ENCODE measurements at places on chromosomes 12 and 14. TPM values are rescaled to one million over a fixed set of nuclear protein-coding genes. Genes with fewer than 3 reads are reported as not detected.

IGF1 gene
- total RNA-seq, result 1.5 TPM

NUDT14 gene
- total RNA-seq, result 19.7 TPM

ARMH4 gene
- total RNA-seq, result not detected

MYH6 gene
- total RNA-seq, result not detected

LRFN5 gene
- total RNA-seq, result not detected

DNA sequence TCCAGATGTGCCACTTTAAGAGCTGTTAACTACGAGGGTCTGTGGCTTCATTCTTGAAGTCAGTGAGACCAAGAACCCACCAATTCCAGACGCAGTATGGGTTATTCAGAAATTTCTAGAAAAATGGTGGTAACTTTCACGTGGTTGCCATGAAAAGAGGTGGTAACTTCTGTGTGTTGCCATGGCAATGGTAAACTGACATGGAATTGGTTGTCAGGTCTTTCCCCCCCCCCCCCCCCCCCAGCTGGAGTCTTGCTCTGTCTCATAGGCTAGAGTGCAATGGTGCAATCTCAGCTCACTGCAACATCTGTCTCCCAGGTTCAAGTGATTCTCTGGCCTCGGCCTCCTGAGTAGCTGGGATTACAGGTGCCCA lies 18.8 kb upstream of the VWF start:
- no peak for DNase-seq

DNA sequence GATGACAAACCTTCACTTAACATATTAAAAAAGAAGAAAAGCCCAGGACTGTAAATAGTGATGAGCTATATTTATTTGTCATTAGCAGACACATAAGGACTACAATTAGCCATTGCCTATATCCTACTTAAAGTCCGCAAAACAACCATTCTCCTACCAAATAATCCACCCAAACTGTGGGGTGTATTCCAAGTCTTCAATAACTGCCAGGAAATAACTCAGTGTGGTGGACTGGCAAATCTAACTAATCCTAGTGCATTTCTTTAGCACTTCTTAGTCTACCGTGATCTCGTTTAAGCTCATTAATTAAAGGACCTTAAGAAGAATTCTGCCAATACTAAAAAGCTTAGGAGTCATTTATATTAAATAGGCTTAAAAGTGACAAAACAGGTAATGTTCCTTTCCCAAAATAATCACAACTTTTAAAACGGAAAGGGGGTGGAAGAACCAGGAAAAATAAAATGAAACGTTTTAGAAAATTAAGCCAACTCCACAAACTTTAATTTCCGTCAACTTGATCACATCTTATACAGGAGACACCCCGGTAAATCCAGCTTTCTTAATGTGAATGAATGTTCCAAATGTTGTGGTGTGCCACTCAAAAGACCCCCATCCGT lies 1.8 kb downstream of the NOVA1 start:
- DNase-seq, result no peak

DNA sequence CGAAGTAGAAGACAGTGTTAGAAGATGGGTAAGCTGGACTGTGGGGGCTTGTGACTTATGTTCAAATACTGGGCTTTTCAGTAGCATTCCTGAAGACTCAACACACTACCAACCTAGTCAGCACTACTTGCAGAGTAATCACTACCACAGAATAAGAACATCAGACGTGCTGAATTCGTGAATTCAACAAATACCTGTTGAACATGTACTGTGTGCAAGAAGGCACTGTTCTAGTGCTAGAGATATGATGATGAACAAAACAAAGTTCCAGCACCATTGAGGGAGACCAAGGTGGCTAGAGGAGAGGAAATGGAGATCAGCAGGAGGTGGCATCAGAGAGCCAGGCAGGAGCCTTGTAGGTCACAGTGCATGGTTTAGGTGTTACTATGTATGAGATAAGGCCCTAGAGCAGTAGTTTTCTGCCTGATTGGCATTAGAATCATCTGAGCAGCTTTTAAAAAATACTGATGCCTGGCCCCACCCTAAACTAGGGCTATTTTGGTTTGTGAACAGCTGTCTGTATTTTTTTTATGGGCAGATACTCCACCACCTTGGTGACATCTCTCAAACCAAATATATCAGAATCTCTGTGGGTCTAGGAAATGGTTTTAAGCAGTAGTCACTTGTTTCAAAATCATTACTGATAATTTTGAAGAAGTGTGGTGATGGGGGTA lies 26.8 kb downstream of the FERMT2 start:
- DNase-seq, result no peak

GRCh38 chr12:20946732-20947131 lies 136.2 kb downstream of the SLCO1B3 start:
- no peak for DNase-seq

DNA sequence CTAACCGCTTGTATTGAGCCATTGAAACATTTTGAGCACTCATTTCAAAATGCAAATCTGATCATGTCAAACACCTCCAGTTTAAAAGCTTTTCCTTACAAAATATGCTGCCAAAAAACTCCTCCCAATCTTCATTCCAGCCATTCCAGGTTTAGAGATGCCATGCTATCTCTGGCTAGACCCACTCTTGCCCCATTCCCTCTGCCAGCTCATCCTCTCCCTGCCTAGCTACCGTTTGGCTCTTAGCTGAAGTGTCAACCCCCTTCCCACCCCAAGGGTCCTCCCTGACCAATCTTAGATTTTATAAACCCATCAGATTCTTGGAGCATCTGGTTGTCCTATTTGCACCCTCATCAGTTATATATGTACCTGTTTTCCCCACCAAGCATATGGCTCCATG lies 75.0 kb downstream of the SCAF11 start:
- DNase-seq, result no peak

DNA sequence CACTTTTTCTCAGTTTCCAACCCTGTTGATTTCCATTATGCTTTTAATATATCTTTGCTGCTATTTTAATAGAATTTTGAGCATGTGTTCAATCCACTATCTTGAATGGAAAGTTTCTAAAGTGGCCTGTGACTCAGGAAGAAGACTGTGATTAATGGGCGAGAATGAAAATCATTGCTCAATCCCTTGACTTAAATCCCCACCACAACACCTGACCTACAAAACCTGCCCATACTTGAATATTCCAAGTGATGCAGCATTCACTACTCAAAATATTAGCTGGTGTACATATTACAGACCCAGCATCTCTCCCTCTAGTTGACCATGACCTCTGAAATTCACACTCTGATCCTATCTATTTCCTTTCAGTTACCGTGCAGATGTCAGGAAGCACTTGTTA lies 1.3 kb upstream of the OAS3 start:
- DNase-seq, result no peak

DNA sequence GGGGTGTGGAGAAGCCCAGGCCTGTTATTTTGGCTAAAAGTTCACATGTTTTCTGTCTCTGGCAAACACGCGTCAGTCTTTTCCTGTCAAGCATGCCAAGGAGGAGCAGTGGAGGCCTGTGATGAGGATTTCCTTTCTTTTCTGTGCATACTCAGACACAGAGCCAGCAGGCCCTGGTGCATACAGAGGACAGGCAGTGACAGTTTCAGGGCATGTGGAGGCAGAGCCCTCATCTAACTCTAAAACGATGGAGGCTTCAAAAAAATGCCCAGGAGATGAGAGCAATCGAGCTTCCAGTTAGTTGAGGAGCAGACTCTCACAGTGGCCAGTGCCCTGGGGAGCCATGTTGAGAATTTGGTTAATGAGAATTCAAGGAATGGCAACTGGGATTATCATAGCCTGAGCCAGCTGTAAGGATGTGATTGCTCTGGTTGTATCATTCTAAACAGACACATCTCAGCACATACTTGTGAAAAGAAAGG lies 66.5 kb downstream of the TRAFD1 start:
- DNase-seq, result no peak

GRCh38 chr12:105937009-105937408 lies 201.7 kb downstream of the NUAK1 start:
- DNase-seq, result no peak

DNA sequence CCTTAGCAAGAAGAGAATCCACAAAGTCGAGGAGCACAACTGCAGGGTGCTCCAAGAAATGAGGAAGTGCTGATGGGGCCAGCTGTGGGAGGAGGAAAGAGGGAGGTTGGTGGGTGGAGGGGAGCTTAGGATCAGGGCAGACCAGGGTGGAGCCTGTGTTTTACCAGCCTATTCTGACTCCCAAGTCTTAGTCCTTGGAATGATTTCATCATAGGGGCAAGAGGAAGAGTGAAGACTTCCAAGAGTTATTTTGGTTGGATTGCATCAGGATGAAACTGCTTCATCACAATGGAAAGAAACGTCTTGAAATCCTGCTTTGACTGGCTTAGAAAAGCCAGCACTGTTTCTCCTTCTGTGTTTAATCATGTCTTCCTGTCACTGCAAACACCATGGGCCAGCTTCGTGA lies 194.0 kb downstream of the DPF3 start:
- DNase-seq, result no peak

- DNase-seq, result no peak
Measured at GRCh38 chr12:121762269-121762668, 31.2 kb downstream of the RHOF start.

- no peak for DNase-seq
Measured at GRCh38 chr14:29028973-29029582, 262.5 kb downstream of the FOXG1 start.

DNA sequence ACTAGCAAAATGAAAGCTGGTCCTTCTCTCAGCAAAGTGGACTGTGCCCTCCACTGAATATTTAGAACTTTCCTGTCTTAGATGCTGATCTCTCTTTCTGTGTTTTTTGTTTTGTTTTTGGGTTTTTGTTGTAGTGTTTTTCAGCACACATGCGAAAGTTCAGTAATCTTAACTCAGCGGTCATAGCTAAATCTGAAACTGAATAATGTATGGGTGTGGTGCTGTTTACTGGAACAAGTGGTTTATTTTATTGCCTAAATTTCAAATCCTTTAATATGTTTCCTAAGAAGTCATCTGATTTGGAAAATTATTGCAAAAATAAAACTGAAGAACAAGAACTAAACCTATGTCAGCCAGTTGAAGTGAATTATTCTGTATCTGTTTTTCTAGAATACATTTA lies 116.0 kb upstream of the LRIG3 start:
- DNase-seq, result no peak
